Purkinje cell (primary cell): ENCODE measurements at places on chromosomes 1 and 21. TPM values are rescaled to one million over a fixed set of nuclear protein-coding genes. Genes with fewer than 3 reads are reported as not detected.

SPATA1 gene
- polyA plus RNA-seq: 0.41 TPM in 1 of 2 replicates, not detected in the other

PPCS gene
- polyA plus RNA-seq: 110 and 116 TPM in 2 replicates

MROH9 gene
- 0.09 TPM in 1 of 2 replicates, not detected in the other for polyA plus RNA-seq

PCAT6 gene
- 0.69 TPM in 1 of 2 replicates, not detected in the other for polyA plus RNA-seq

DDAH1 gene
- polyA plus RNA-seq: 48.8 and 53.8 TPM in 2 replicates
